Activated naive CD8-positive, alpha-beta T cell treated with anti-CD3 and anti-CD28 coated beads for 36 hours (primary cell): ENCODE measurements at places on chromosomes 16 and 17.

GRCh38 chr16:67349172-67349571, 22.6 kb downstream of the LRRC36 start:
- DNase-seq: no peak

DNA sequence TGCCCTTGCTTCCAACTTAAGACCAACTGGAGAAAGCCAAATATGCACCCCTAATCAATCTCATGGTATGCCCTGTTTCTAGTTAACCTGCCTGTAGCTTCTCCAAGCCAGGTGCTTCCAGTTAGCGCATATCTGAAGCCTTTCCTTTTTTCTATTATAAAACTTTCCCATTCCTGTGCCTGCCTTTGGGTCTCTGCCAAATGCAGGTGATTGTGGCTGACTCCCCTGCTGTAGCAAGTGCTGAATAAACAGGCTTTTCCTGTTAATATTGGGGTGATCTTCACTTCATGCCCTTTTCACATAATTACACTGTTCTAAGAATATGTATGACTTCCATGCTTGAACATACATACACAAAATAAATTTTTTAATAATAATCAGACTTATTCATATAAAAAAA, 207.4 kb downstream of the TANC2 start:
- DNase-seq: no peak

GRCh38 chr16:31528523-31529107, 915 bp downstream of the AHSP start:
- no peak for DNase-seq

GRCh38 chr17:60067871-60068270, 10.8 kb downstream of the HEATR6 start:
- DNase-seq: no peak

- DNase-seq: no peak
These were observed 284.9 kb downstream of the SOX9 start for GRCh38 chr17:72405662-72406230.

DNA sequence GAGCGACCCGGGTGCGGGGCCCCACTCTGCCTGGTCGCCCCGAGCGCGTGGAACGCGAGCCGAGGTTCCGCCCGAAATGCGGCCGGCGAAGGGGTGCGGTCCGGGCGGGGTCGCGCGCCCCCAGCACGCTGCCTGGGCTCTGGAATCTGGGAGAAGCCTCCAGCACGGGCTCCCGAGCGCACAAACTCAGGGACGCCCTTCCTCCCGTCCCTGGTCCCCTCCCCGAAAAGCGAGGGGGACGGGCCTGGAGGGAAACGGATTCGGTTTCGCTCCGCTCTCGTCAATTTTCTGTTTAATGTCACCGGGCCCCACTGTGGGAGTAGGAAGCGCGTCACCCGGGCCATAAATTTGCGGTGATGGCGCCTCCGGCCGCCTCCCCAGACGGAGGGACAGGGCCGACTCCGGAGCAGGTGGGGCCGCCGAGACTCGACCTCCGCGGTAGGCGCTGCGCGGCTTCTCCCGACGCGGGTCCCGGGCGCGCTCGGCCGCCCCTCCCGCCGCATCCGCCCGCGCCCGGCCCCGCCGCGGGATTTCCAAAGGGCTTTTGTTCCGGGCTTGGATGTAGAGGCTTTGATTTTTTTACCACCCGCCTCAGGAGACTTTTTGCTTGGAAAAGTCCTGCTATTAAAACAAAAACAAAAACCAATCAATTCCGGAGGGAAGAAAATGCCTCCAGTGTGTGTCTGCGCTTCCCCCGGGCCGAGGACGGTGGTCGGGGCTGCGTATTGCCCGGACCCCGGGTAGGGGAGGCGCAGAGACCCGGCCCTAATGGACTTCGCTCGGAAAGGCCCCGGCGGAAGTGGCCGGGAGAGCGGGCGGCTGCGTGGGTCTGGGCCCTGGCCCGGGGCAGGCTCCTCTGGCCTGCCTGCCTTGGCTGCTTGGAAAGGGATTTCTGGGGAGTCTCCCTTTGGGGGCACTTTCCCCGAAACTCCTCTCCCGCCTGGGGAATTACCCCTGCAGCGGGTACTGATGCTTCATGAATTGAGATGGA, 7.9 kb upstream of the BAHCC1 start:
- DNase-seq: peak; percentile 73

GRCh38 chr16:30418350-30419181, 11.2 kb downstream of the ZNF771 start:
- DNase-seq: no peak

GRCh38 chr17:68710976-68711375, 109.8 kb upstream of the FAM20A start:
- no peak for DNase-seq

DNA sequence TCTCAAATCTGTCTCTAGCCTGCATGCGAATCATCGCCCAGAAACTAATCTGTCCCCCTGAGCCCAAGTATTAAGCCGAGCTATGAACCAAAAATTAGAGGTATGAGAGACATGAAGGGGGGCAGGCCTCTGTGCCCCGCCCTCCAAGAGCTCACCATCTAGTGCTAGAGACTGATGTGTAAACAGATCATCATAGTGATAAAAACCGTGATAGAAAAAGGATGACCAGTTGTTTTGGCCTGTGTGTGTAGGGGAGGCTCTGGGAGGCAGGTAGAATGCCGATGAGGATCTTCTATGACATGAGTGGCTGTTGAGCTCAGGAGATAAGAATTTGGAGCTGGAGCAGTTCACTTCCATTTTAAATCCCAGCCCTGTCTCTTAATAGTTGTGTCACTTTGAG, 89.1 kb upstream of the TBX2 start:
- DNase-seq: no peak

DNA sequence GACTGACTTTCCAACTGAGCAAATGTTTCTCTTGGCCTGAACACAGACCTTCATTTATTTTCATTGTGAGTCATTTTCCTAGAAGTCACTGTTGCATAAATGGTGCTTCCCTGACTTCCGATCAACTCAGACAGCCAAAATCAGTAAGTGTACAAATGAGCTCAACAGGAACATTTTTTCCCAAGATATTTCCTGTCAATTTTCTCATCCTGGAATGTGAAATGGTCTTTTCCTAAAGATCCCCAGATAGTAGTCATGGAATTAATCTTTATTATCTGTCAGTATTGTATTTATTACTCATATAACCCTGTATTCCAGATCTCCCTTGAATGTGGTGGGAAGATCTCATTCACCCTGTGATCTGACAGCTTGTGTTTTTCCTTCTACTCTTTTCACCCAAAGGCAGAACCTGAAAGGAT, 360.3 kb upstream of the KIF2B start:
- DNase-seq: no peak

GRCh38 chr16:56029026-56029425, 153.9 kb upstream of the CES5A start:
- DNase-seq: no peak

DNA sequence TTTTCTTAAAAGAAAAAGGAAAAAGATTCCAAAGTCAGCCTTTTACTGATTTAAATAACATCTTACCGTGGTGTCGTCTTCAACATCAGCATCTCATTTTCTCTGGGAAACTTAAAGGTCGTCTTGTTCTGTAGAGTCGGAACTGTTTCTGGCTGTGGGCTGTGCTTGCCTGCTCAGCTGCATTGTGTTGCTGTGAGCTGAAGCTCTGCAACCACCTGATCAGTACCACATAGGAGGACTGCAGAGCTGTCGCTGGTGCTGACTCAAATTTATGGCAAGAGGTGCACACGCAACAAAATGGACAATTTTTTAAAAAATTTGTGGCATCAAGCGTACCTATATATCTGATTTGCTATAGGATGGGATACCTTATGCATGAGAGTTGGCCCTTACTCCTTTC, at the start of gene OMG:
TSS of gene OMG (minus strand) at position 150 of the 400 bp plus-strand sequence. CDS start 908 bp downstream, outside the sequence.
- no peak for DNase-seq

- no peak for DNase-seq
These were observed 29.0 kb downstream of the GLG1 start for GRCh38 chr16:74577882-74578366.

- DNase-seq: peak; percentile 32
These were observed 6.8 kb upstream of the TBC1D3B start for GRCh38 chr17:36183001-36183971.

- peak; percentile 86 for DNase-seq
These were observed at the start of gene TP53I13 for GRCh38 chr17:29568331-29569244. Gene TP53I13, plus strand, starts transcription at chr17:29568701. Its CDS starts 58 bp downstream, at chr17:29568759.

- no peak for DNase-seq
These were observed 38.0 kb downstream of the CUEDC1 start for GRCh38 chr17:57916925-57917858.

- DNase-seq: no peak
These were observed 13.6 kb upstream of the OGFOD3 start for GRCh38 chr17:82432017-82432416.

- no peak for DNase-seq
These were observed 2.9 kb upstream of the IFI35 start for GRCh38 chr17:43003542-43004172.

DNA sequence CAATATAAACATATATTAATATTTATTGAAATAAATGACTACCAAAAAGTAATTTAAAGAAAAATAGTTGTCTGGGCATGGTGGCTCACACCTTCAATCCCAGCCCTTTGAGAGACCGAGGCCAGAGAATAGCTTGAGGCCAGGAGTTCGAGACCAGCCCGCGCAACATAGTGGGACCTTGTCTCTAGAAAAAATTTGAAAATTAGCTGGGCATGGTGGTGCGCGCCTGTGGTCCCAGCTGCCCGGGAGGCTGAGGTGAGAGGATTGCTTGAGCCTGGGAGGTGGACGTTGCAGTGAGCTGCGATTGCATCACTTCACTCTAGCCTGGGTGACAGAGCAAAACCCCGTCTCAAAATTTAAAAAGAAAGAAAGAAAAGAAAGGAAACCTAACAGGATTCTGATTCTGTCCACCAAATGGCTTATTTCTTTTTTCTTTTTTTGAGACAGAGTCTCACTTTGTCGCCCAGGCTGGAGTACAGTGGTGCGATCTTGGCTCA, 3.4 kb upstream of the BPTF start:
- no peak for DNase-seq

DNA sequence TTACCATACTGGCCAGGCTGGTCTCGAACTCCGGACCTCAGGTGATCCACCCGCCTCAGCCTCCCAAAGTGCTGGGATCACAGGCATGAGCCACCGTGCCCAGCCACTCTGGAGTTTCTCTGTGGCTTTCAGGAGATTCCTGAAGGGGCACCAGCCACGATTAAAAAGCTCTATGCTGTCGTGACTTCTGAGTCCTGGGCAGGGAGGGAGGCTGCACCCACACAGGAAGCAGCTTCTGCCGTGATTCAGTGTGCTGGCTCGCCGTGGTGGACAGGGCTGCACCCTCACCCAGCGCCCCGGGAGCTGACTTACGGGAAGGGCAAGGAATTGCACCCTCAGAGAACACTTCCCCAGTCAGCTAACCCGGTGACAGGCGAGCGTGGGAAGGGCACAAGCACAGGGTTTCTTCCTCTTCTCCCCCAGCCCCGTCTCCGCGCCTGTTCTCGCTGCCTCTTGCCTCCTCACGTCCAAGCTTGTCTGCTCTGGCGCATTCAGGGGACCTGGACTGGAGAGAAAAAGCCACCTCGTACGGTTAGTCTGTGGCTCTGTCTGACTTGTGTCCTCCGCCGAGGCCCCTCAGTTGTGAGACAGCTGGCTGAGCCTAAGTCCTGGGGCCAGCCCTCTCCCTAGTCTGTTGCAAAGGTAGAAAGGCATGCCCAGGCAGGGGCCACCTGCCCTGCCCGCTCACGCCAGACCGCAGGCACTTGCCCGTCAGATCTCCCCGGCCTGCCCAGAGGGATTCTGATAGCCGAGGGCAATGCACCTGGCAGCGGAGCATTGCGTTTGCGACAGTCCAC, 145.0 kb downstream of the SEC14L1 start:
- no peak for DNase-seq

GRCh38 chr16:31219154-31219741, 2.3 kb upstream of the PYDC1 start:
- DNase-seq: no peak

DNA sequence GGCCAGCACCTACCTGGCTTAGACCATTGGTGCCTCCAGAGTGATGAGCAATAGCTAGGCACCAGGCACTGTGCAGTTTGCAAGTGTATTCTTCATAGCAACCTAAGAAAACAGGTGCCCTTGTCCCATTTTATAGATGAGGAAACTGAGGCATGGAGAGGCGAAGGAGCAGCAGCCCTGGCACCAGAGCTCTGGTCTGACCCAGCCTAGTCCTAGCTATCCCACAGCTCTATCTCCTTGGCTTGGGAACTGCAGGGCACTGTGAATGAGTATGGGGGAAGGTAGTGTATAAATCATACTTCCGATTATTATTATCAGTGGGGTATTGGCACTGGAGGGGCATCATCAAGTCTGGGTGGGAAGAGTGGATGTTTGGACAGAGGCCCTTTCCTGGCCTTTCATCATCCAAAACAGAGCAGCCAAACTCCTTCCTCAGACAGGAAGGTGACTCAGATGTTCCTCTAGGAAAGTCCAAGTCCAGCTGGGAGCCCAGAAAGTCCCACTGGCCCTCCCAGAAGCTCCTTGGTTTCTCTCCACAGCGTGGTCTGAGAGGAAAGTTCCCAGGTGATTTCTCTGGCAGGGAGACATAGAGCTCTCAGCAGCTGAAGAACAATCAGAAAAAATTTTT, 32.0 kb upstream of the PLLP start:
- DNase-seq: no peak

DNA sequence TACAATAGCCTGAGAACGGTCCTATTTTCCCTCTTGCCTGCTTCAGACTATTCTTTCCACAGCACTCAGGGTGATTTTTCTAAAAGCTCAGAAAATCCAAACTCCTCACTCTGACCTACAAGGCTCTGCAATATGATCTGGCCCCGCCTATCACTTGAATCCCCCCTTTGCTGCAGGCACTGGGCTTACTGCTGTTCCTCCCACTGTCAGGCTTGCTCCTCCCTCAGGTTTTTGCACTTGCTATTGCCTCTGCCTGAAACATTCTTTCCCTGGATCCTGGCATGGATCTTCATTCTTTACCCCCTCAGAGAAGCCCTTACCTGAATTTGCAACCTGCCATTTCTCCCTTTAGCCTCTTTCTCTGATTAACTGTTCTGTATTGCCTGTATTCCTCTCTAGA, 52.3 kb downstream of the RPGRIP1L start:
- no peak for DNase-seq

DNA sequence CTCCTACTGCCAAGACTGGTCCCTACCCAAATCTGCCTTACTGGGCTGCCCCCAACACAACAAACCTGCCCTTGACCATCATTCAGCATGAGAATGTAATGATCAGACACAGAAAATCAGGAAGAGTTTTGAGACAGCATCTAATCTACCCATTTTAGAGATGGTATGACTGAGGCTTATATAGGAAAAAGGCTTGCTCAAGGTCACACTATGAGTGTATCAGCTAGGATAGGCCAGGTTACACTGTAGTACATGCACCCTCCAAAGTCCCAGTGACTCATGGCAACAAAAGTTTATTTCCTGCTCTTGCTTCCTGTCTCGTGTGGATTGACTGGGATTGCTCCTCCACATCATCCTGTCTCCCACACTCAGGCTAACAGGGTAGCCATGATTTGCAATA, 27.9 kb downstream of the NLRC5 start:
- DNase-seq: no peak

DNA sequence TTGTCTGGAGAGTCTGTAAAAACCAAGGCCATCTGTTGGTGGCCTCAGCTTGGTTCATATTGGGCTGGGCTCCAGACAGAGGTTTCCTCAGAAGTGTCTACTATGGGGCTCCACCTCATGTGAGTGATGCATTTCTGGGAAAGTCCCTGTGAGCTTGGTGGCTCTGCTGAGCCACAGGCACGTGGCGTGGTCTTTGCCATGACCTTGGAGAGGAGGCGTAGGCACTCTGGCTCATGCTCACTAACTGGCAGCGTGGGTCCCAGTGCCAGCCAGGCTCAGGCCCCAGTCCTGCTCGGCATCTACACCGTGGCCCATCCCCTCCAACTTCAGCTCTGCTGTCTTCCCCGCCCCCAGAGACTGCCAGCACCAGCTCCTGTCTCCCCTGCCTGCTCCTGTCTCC, 10.7 kb upstream of the SMTNL2 start:
- DNase-seq: peak; percentile 72

GRCh38 chr17:52606590-52606989, 448.1 kb upstream of the CA10 start:
- no peak for DNase-seq
